ENCODE measurements at places on chromosomes 1 and 21.
A peak's percentile ranks its signal among the peaks of the same experiment; 100 is the strongest.

DNA sequence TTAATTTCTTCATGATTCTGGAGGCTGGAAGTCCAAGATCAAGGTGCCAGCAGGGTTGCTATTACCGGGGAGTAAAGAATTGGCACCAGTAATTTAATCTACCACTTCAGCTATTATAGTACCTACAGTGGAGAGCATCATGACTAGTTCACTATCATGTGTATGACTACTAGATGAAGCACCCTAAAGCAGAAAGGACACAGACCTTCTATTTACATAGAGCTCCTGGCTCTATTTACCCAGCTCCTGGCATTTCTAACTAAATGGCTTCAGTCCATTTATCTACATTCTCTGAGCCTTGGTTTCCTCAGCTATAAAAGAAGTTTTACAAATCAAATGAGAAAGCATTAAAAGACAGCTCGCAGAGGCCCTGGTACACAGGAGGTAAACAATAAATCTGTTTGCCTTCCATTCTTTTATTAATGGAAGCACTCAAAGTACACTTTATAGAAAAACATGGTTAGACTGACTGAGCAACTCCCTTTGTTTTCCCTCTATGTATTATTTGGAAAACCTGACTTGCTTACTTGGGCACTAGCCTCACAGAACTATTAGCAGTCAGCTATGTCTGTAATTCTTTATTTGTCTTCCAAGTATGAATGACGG lies 203.0 kb downstream of the SLC35F3 start:
- DNase-seq = no peak

DNA sequence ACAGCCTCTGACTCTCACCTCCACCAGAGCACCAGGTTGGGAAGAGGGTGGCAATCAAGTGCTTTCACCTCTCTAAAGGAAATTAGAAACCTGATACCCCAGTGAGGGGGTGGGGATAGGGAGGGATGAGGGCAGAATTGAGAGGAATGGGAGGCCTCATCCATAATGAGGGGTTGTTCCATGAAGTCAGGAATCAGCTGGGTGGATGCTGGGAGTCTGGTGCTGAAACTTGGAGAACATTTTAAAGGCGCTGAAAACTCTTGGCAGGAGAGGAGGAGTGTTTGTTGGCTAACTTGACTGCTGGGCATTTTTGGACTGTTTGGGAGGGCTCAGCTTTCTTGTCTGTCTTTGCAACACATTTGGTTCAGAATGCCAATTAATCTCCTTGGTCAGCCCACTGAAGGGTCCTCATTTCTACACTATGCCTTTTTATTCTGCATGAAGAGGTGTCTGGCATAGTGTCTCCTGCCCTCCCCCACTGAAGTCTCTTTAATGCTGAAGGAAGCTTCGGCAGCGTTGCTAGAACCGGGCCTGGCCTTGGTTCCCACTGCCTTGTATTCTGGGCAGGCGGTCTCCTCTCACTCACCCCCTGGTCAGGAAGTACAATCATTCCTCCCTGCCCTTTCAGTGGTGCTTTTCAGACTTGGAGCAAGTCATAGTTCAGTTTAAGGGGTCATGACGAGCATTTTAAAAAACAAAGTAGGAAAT lies 2.2 kb downstream of the PHGDH start:
- peak; percentile 59 for DNase-seq

DNA sequence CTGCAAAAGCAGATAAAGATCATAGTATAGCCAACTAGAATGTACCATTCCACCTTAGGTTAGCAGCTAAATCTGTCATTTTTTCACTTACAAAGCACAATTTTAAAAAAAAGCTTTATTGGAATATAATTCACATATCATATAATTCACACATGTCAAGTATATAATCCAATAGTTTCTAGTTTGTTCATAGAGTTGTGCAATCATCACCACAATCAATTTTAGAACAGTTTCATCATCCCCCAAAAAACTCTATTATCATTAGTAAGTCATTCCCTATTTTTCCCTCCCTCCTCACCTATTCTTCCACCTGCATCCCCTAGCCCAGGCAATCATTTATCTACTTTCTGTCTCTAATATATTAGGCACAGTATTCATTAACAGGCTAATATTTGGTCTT lies 32.0 kb upstream of the INSL5 start:
- no peak for DNase-seq

DNA sequence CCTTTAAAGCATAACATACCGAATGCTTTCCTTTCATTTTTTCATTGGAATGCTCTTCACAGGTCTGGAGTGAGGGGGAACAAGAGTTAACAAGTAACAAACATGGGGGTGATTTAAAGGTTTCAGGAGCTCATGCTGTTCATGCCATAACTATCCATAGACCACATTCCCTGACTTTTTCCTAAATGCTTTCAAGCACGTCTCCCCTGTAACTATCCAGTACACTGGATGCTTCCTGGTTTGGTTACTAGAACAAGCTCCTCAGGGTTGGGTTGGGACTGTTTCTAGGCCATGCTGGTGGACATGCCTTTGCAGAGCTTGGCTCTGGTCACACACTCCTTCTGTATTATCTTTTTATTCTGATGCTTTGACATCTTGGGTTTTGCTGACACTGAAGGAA lies 38.6 kb downstream of the KCNK1 start:
- DNase-seq = no peak

DNA sequence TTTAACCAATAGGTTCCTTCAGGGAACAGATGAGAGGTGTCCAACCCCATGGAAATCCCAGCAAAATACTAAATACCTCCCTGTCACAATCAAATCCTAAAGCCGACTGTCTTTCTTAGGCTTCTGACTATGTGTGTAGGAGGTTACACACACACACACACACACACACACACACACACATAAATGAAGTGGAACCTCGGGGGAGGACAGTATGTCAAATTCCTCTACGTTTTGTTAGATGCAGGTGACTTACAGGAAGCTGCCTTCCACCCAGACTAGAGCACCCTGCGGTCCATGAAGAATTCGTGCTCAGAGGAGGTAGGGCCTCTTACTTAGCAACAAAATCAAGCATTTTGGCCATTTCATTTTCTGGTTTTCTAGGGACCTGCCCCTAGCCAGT lies 16.4 kb downstream of the RSPH1 start:
- DNase-seq = no peak

DNA sequence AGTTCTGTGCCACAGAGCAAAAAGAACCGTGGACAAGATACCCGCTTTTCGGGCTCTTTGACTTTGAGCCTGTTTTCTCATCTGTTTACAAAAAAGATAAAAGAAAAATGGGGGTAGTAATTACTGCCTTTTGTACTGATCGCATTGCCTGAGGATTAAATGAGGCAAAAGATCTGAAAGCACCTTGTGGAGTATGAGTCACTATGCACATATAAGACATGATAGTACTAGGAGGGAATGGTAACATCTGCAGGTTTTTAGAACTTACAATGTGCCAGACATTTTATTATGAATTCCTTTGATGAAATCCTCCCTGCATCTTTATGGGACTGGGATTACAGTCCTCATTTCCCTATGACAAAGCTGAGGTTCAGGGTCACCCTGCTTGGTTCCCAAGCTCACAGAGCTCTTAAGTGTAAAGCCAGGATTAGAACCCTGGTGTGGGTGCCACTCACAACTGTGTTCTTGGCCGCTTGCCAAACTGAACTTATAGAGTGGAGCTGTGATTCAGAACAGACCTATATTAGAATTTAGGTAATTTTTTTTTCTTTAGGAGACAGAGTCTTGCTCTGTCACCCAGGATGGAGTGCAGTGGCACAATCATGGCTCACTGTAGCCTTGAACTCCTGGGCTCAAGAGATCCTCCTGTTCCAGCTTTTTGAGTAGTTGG lies 1.8 kb downstream of the DISC1 start:
- DNase-seq = no peak

- DNase-seq = no peak
Observed at GRCh38 chr1:59635097-59635496, 179.7 kb upstream of the HOOK1 start.

DNA sequence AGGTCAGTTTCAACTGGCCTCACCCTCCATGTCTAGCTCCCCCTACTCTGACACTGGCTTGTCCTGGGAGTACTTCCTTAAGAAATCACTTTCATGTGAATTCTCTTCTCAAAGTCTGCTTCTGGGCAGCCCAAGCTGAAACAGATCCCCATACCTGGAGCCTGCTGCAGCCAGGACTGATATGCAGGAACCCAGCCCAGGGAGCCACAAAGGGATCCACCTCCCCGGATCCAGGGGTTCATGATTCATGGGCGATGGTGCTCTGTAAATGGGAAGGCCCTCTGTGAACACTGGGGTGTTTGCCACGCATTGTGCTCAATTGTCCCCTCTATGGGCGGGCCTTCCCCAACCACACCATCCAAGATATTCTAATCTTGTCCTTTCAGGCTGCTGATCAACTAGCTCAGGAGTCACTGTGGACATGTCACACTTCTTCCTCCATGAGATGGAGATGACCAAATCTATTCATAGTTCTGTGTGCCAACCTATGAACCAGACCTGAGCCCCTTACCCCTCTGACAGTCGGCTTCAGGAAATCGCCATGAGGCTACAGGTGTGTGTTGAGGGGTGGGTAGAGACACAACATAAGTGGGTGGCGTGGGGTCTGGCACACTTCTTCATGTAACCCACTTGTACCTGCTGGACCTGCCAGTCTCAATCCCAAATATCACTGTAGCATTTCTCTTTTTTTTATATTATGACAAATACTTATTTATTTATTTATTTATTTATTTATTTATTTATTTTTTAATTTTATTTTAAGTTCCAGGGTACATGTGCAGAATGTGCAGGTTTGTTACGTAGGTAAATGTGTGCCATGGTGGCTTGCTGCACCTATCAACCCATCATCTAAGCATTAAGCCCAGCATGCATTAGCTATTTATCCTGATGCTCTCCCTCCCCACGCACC lies 41.8 kb downstream of the RUNX3 start:
- no peak for DNase-seq

DNA sequence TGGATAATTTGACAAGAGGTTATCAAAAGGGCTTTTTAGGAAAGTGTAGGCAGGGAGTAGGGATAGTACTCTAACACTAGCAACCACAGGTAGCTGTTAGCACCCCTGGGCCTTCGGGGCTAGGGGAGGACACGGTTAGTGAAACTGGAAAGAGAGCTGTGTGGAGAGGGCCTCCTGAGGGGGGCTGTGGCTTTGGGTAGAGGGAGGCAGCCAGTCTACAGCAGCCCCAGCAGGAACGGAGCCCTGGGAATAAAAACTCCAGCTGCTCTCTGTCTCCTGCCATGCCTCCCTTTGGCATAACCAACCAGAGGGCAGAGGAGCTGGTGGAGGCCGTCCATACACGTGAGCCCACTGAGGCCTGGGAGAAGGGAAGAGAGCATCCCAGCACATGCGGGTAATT lies 223.2 kb downstream of the FOXD2 start:
- DNase-seq = no peak

DNA sequence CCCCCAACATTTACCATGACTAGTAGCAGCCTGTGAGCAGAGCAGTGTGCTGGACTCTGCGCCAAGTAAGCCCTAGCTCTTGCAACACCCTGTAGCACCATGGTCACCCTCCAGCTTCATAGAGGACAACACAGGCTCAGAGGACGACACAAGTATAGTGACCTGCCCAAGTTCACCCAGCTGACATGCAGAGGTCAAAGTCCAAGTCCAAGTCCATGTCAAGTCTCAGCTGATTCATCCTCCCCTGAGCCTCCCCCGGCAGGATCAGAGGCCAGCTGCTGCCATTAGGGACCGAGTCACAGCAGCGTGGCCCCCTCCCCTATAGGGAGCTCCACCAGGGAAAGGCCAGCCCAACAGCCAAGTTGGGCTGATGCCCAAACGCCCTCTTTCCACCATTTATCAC lies 15.9 kb downstream of the SDC3 start:
- DNase-seq = no peak

DNA sequence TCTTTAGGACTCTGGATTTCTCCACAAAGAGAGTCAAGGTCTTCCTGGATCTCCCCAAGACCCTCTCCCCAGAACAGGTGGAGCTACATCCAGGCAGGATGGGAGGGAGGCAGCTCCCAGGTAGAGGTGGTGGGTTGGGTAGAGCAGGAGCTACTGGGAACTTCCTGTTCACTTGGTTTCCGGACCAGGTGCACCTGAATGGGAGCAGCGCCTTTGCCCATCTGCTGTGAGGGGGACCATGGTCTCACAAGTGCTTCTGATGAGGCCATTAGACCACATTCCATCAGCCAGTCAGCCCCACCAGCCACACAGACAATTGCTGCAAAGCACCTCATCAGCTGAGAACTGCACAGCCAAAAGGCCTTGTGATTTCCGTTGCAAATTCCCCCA lies 188.8 kb downstream of the MATN1 start:
- no peak for DNase-seq

- DNase-seq = no peak
Observed at GRCh38 chr1:151565502-151566189, 25.5 kb downstream of the TUFT1 start.

DNA sequence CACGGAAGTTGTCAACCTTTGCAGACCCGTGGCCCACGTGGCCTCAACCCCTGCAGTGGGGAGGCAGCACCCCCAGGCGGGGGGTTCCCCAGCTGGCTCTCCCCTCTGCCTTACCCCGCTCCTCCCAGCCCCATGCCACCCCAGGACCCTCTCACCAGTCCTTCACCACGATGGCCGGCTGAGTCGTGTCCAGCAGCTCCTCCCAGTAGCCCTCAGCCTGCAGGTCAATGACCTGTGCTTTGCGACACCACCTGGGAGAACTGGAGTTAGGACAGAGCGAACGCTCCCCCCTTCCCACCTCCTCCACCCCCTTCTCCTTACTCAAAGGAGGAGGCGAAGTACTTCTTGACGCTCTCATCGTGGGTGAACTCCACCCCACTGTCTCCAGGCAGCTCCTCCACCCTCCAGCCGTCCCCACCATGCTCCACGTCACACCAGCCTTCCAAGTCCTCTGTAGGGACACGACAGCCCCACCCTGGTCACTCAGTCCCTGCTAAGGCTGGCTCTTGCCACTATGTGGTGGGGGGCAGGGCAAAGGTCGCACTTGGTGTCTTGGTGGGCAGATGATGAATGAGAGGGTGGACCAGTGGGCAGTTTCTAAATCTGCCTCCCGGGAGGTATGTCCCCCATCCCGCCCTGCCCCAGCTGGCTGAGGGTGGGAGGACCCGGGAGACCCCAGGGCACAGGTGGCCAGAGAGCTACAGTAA lies 4.5 kb downstream of the FBXO2 start:
- no peak for DNase-seq

- DNase-seq = no peak
Observed at GRCh38 chr1:185795181-185795580, 61.0 kb downstream of the HMCN1 start.
